ENCODE measurements at places on chromosomes 6 and 20. TPM values are rescaled to one million over a fixed set of nuclear protein-coding genes. Genes with fewer than 3 reads are reported as not detected.

- DNase-seq: no peak
Observed at GRCh38 chr20:51172558-51173428, 149.9 kb upstream of the KCNG1 start.

- peak; percentile 31 for DNase-seq
Observed at GRCh38 chr20:21235484-21236445, 67.4 kb upstream of the XRN2 start.

DNA sequence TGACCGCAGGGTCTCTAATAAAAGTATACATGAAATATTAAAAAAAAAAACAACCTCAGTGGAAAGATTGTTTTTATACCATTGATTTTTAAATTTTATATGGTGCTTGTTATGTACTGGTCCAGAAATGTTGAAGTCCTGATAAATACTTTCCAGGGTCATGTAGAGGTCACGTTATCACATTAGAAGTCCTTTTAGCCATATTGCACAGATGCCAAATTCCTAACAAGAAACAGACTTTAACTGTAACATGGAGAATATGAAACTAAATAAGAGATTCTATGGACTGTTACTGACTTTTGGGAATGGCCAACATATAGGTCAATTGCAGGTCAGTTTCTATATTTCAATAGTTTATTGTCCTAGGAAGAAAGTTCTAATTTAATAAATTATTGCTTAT, 89.0 kb downstream of the ADGRB3 start:
- DNase-seq: no peak

Gene CLDN20
- total RNA-seq: not detected

Gene RIMS1
- total RNA-seq: 17.4 TPM

DNA sequence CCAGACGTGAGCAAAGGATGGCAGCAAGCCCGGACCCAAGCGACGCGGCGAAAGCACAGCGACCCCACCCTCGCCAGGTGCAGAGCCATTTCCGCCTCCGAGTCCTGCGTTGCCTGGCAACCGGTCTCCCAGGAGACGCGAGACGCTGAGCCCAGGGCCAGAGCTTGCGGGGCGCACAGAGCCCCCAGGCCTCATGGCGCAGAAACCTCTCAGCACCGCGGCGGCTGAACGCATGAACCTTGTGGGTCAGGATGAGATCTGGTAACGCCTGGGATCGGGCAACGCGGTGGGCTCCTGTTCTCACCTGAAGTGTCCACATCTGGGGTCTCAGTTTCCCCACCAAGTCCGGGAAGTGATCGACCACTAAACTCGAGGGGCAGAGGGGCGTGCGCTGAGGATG, 77.7 kb downstream of the ANKRD60 start:
- no peak for DNase-seq

DNA sequence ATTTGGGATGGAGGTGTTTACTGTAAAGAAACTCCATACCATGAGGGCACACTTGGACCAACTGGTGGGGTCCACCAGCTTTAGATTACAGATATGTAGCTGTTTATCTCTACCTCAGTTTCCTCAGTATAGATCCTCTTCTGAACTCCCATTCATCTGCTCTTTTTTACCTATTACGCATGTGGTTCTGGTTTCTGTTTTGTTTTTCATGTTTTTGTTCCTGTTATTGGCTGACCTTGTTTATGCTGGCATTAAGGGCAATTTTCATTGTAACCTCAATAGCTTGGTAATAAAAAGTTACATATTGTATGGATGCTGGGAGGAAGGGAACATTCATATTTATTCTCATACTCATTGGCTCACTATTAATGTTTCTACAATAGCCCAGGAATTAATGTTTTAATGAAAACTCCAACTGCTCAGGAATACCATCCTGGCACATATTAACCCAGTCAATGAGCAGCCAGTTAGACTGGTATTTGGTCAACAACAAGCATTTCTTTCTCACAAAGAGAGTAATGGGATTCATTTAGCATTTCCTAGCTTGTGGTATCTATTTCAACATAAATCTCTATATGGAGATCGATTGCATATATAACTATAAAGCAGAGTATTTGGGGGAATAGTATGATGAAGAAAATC, 83.8 kb upstream of the FAM184A start:
- no peak for DNase-seq

DNA sequence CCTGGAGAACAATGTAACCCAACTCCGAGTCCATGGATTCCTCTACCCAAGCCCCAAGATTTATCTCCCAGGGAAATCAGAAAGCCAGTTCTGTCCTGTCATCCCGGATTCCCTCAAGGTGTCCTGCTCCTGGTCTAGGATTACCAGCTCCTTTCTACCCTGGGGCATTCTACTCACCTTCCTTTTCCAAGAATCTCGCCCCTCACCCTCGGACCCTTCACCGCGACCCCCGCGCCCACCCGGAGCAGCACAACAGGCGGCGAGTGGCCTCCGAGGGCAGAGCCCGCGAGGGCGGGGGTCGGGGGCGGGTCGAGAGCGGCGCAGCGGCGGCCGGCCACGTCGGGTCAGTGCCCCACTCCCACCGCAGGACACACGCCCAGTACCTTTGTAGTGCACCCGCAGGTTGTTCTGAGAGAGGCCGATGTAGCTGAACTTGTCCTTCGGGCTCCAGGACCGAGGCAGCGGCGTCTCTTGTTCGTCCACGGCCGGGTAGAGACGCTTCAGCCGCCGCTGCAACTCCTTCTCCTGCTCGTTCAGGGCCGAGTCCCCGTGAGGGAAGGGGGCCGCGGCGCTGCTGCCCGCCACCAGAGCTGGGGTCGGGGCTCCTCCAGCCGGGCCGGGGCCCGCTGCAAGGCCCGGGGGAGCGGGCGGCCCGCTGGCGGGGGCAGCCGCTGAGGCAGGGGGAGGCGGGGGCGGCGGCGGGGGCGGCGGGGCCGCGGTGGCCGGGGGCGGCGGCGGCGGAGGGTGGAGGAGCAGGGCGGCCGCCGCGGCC, 897 bp downstream of the RANBP9 start:
- peak; percentile 61 for DNase-seq

- DNase-seq: no peak
Observed at GRCh38 chr20:40718982-40719729, 30.1 kb upstream of the MAFB start.

Gene RFX6
- total RNA-seq: not detected

Gene FNDC1
- 0.05 TPM for total RNA-seq

Gene PRSS16
- total RNA-seq: 0.33 TPM

DNA sequence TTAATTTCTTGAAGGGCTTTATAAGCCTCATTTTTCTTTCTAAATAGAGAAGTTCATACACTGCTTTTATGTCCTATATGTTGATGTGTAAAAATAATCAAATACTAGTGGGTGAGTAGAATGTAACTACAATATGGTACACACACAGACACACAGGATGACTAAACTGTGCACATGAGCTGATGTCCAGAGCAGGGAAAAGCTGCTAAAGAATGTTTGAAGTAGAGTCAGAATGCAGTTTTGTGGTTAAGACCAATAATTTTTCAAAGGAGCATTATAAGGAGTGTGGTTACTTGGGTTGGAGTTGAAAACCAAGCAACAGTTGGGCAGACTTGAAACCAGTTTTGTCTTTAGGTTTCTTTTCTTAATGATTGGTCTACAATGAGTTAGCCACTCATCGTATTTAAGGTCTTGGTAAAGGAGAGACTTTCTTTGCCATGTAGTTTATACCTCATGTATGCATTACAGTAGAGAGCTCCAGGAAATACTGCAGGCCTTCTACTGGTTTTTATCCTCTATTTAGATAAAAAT, 196.6 kb downstream of the ESR1 start:
- DNase-seq: no peak

Gene TMEM74B
- not detected for total RNA-seq

DNA sequence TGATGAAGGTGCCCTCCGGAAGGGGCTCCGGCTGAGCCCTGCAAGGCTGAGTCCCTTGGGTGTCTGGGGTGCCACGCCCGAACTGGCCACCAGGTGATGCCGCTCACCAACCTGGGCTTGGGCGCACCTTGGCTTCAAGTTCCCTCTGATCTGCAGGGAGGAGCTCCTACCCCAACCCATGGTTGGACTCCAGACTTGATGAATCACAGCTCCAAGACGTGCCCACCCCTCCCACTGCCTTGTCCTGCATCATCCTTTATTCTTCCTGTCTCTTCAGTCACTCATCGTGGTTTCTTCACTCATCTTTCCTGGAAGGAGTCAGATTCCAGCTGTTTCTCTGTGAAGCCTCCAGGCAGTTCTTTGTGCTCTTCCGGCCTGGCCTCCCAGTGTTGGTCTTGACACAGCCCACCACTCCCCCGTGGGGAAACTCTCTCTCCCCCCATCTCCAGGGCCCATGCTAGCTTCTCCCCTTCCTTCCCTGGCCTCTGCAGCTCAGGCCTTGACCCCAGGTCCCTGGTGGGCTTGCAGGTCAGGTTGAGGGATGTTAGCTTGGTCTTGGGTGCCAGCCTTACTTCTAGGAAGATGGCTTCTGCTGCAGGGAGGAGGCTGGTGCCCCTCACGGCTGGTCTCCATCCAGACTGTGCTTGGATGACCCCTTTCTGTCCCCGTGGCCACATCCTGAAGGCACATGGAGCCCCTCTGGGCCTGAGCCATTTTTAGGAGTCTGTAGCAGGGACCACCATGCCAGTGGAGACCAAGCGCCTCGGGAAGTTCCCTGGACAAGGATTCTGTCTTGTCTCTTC, 2.6 kb upstream of the ZBP1 start:
- DNase-seq: peak; percentile 83

Gene ABHD16B
- total RNA-seq: not detected

Gene RAB23
- 15.5 TPM for total RNA-seq

GRCh38 chr6:92132457-92132856, 1286.9 kb downstream of the EPHA7 start:
- DNase-seq: no peak

- no peak for DNase-seq
Observed at GRCh38 chr6:151566557-151566956, 72.7 kb downstream of the CCDC170 start.

DNA sequence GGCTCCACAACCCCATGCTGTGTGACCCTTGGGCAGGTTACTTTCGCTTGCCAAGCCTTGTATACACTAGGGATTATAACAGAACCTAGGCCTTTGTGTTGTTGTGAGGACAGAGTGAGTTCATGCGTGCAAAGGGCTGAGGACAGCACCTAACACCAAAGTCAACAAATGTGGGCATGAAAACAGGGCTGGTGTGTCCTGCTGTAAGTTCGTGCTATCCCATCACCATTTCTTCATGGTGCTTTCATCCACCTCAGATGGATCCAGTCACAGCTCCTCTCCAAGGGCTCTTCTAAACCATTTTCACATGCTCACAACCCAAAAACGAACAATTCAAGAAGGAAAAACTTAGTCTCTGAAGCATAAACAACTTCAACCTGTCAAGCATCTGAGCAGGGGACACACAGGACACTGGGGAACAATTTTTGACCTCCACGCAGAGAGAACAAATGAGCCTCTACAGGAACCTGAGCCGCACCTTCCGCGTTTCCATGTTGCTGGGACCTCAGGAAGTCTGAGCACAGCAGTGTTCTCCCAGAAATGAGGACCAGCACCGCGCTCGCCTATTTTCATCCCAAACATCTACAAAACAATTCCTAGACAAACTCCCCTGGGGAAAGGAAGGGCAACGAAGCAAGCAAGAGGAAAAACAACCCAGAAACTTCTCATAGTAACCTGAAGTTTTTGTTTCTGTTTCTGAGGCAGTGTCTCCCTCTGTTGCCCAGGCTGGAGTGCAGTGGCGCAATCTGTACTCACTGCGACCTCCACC, 3.1 kb downstream of the LRP11 start:
- peak; percentile 61 for DNase-seq

- DNase-seq: no peak
Observed at GRCh38 chr20:40652441-40652987, 36.5 kb downstream of the MAFB start.

Gene RIPOR3
- not detected for total RNA-seq
